AG04450 (cell line): ENCODE measurements at places on chromosomes 6 and 20.

DNA sequence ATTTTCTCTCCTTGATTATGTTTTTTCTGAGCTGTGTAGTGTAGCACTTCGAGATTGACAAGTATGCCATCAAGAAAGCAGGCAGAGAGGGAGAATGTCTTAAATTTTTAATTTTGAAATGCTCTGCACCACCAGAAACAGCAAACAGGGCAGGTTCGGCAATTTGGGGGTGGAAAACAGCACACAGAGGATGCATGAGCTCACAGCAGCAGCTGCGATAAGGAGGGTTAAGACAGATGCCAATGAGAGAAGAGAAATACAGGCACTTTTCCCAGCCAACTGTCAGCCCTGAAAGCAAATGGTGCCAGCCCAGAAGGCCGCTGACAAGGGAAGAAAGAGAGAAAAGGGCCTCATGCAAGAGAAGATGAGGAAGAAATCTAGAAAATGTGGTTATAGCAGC is 15.1 kb upstream of the SNRPB2 start:
- no peak for DNase-seq

- no peak for DNase-seq
Measured at GRCh38 chr6:111282515-111282914, 195.2 kb downstream of the SLC16A10 start.

DNA sequence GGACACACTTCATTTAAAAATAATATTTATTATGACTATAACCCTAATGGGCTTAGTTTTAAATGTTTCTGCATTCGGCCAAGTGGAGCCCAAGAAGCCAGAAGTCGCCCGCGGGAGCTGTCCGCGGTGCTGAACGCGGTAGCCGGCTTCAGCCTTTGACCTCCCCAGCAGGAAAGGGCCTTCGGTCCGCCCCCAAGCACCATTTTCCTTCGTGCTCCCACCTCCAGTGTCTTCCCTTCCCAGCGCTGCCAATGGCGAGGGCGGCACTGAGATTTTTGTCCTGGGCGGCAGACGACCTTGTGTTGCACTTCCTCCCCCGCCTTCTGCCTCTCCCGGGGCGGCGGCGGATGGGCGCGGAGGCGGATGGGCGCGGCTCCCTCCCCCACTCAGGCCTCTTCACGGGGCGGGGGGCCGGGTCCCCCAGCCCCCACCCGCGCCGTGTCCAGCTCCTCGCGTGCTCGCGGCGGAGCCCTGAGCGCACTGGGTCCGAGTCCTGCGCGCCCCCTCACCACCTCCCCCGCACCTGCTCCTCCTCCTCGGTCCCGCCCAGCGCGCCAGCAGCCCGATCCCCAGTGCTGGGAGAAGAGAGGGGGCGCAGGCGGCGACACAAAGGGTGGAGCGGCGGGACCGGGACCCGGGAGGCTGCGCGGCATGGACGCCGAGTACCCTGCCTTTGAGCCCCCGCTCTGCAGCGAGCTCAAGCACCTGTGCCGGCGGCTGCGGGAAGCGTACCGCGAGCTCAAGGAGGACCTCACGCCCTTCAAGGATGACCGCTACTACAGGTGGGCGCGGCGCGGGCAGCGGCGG is 23.6 kb upstream of the TMEM181 start:
- no peak for DNase-seq

GRCh38 chr6:151286214-151286613 is 46.4 kb downstream of the AKAP12 start:
- no peak for DNase-seq

DNA sequence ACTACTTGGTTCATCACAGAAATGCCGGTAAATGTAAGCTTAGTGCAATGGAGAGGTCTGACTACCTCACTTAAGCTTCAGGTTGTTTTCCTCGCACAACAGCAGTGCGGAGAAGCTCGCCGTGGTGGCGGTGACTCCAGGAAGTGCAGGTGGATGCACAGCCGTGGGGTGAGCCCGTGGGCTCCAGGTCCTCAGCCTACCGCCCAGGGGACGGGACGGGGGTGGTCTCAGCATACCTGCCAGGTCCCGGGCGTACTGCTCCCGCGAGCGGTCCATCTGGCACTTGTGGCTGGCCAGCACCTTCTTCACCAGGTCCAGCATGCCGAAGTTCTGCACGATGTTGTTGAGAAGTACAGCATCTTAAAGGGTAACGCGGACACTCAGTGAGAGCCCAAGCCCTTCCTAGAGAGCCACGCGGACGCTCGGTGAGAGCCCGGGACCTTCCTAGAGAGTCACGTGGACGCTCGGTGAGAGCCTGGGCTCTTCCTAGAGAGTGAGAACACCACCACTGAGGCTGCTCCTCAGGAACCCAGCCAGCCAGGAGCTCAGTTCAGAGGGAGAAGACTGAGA is 17.8 kb upstream of the HELZ2 start:
- no peak for DNase-seq

DNA sequence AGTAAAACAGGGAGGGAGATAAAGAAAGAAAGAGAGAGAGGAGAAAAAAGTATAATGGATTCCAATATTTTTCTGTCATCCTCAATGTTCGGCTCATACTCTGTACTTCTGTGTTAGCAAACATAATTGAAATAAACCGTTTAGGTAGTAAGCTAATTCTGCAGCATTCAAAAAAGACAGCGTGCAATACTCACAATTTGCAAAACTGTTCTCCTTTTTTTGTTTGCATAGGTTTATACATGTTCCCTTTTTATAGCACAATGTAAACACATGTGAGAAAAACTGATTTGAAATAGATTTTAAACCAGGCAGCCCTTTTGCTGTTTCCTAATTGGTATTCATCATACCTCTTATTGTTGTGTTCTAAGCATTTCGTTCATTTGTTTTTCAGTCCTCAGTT is 188.9 kb downstream of the PLCB1 start:
- no peak for DNase-seq

- DNase-seq = no peak
Measured at GRCh38 chr6:53315086-53315724, 33.5 kb downstream of the ELOVL5 start.

- no peak for DNase-seq
Measured at GRCh38 chr6:27251606-27252251, 4.2 kb downstream of the PRSS16 start.

GRCh38 chr6:137246164-137246563 is 27.0 kb upstream of the IFNGR1 start:
- no peak for DNase-seq

GRCh38 chr20:51400051-51400926 is 142.2 kb downstream of the NFATC2 start:
- no peak for DNase-seq

DNA sequence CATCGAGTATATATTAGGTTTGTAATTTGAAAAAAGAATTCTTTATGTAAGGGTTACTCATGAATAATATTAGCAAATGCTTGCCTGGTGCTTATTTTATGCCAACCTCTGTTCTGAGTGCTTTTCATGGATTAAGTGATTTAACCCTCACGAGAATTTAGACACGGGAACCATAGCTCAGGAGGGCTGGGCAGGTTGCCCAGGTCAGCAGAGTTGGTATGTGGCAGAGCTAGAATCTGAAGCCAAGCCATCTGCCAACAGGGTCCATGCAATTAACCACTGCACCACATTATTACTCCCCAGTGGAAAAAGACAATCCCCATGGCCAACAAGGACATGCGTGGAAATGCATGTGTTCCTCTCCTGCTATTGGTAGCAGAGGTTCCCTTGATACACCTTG is 345.6 kb downstream of the CDC5L start:
- DNase-seq = no peak

DNA sequence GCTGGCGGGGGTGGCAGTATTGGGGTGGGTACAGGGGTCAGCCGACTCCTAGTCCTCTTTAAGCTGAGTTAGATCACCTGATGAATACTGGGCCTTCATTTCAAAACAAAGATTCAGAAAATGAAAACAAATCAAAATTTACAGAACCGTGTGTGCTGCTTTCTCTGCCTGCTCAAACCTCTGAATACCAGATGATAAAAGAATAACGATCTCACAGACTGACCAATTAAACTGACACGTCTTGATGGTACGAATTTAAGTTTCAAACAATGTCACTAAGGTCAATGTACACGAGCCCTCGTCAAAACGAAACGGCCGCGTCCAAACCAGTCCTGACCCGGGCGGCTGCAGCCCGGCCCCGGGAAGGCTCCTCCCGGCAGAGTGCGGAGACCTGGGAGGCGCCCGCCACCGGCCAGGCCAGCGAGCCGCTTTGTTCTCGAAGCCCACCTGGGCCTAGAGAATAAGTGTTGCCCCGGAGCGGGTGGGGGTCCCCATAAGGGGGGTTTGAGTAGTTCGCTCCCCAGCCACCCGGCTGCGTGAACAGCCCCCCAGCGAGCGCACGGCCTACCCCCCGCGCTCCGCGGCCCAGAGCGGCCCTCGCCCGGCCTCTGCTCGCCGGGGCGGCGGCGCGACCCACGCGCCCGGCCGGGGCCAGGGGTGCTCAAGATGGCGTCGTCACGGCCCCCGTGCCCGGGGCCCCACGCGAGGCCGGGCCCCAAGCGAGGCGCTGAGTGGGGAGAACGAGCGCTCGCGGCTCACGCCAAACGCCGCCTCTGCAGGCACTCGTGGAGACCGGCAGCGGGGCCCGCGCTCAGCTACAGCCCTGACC is 728 bp downstream of the PSMA7 start:
- DNase-seq = no peak

GRCh38 chr20:57986666-57987065 is 241.8 kb downstream of the ANKRD60 start:
- no peak for DNase-seq

DNA sequence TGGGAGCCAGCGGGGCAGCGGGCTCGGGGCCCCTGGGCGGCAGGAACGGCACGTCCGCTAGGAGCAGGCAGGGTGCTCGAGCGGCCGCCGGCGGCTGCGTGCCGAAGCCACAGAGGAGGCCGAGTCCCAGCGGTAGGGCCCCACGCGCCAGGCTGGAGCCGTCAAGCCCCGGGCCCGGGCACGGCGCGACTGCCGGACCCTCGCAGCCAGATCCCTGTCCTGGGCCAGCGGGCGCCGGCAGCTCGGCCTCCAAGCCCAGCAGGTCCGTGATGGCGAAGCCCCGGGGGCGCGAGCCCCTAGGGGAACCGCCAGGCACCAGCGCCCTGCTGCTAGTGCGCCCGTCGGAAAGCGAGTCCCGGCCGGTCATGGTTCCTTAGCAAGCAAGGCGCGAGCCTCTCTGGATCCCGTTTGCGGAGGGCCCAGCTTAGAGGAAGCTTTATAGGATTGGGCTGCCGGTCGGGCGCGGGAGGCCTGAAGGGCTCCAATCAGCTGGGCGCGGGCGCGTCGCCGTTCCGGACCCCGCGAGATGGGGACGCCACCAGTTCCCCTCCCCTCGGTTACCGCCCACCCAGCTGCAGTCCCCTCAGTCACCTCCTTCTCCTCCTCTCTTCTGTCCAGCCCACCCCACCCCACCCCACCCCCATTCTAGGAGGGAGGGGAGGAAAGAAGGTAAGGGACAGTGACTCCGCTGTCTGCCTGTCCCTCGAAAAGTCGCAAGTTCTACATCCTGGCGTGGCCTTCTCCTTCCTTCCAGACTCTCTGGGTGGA is at the start of gene VSX1:
TSS of gene VSX1 (minus strand) at position 412 of the 768 bp plus-strand sequence. CDS start at position 367, 45 bp downstream.
- DNase-seq = no peak

GRCh38 chr6:133767357-133767970 is 121.4 kb upstream of the TCF21 start:
- DNase-seq = no peak

DNA sequence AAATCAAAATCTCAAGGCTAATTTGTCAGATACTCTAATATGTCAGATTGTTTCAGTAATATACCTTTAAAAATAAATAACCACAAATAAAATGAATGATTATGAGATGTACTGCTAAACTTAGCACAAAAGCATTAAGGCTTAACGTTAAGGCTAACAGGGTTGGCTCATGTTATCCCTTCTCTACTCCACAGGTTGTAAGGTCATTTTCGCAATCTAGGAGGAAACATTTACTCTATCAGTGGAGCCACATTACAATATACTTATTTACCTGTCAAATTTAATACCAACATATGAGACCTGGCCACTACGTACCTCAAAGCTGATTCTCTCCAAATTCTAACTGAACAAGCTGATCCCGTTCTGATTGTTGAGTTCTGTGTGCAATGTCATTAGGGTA is 95.7 kb downstream of the RCAN2 start:
- DNase-seq = no peak

DNA sequence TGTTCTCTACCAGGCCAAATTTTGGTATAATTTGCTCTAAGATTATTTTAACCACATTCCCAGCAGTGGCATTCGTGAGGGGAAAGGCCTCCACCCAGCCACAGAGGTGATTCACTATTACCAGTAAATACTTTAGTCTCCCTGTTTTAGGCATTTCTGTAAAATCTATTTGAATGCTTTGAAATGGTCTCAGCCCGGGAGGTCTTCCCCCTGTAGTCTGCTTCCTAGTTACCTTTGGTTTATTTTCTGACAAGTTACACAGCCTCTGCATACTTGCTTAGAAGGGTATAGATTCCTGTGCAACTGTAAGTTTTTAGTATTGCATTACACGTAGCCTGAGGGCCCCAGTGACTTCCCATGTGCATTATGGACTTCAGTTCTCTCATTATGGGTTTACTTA is 248.7 kb downstream of the C6orf118 start:
- DNase-seq = no peak

- DNase-seq = no peak
Measured at GRCh38 chr6:133286765-133287164, 45.6 kb downstream of the EYA4 start.
